Right lobe of liver (tissue), 6 donors: ENCODE measurements at places on chromosomes 5 and 9. TPM values are rescaled to one million over a fixed set of nuclear protein-coding genes. Genes with fewer than 3 reads are reported as not detected.

DNA sequence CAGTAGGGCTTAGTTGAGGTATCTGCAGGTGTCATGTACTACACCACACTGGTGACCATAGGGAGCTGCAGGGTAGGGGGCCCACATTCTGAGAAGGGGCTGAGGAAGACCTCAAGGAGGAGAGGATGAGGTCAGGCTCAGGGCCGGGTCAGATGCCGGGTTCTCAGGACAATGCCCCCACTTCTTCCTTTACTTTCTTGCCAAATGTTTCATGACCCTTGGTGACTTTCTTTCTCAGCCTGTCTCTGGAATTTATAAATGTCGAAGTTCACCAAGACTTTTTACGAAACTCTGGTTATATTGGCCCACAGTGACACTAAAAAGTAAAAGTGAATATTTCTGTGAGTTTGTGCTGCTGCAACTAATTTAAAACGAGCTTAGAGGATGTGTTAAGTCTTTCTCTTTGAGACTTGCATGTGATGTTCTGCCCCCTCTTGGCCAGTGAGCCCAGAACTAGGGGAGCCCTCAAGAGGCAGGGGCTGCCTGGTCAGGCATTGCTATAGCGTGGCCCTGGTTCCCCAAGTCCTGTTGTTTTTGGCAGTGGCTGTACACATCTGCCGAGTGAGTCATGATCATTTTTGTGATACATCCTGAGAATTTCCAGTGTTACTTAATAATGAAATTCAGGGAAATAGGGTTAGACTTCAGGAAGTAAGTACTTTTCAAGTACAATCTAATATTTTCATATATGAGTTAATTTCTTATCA, 11.2 kb downstream of the ACO1 start:
- peak; percentile 58 for DNase-seq

- no peak for DNase-seq
Measured at GRCh38 chr9:119841016-119841415, 471.8 kb upstream of the BRINP1 start.

DNA sequence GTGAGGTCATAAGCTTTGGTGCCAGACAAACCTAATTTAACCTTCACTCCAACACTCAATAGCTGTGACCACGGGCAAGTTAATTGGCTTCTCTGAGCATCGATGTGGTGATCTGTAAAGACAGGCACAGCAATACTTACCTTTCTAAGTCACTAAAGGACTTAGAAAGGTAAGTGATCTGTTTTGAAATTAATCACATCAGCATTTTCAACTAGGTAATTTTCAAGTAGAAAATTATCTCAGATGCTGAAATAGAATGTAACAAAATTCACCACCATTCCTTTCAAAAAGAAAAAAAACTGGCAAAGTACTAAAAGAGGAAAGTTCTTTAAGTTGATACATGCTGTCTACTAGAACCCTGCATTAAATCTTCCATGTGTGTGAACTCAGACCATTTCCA, 354.5 kb downstream of the ICE1 start:
- no peak for DNase-seq

DNA sequence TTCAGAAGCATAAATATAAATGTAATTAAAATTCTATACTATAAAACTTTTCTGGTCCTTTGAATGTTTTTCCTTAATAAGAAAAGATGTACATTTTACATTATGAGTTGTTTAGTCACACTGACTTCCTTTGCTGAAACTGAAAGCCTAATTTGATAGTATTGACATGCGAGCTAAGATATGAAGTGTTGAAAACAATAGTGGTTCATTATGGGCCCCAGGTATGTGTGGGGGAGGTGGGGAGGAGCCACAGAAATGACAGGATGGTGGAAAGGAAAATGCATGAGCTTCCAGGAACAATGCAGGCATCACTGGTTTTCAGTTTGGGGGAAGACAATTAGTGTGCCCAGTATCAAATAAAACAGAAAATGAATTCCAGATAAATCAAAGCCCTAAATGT, 35.4 kb upstream of the RLN1 start:
- DNase-seq, result no peak

The TMEM215 gene
- total RNA-seq, result not detected

The TBC1D9B gene
- total RNA-seq, result 81.9 TPM
